Testis (tissue), 5 donors: ENCODE measurements at places on chromosomes 5 and 9. TPM values are rescaled to one million over a fixed set of nuclear protein-coding genes. Genes with fewer than 3 reads are reported as not detected.

Gene FGF1
- 1.9 TPM for polyA plus RNA-seq

Gene ARID3C
- polyA plus RNA-seq: 0.45 TPM

DNA sequence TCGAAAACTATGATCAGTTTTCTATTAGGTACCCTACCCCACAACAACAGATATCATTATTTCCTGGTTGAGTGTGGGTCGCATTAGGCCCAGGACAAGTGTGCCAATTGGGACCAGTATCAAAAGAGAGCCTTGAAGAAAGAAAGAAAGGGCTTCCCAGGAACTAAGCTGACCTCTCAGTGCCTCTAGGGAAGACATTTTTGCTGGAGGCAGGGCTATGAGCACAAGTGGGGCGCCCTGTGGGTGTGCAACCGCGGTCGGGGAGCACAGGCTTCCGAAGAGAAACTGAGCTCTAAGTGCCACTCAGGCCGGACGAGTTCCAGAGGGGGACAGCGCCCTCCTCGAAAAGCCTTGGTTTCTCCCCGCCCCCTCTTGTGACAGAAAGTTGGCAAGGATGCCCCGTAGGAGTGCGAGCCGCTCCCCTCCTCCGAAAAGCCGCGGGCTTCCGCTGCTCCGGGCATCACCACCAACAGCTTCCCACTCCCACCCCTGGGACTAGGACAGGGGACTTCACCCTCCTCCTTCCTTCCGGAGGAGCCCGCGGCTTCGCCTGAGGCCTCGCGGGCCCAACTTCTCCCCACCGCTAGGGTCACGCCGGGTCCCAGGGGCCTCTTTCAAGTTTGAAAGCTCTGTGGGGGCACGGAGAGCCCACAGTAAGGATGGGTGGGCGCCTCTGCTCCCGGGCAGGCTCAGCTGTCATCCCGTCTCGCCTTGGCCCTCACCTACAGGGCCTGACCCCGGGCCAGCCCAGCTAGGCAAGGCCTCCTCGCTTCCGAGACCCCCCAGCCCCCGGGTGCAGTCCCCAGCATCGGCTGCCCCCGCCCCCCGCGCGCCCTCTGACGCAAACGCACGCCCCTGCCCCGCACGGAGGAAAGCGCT lies 2.0 kb downstream of the NR2F1-AS1 start:
- peaks cover 10% of the 10 kb centered on the region for H3K4me1 ChIP-seq
- H3K36me3 ChIP-seq: no peaks in the 10 kb centered on the region
- peak overlapping the region; percentile 72 for H3K27ac ChIP-seq
- H3K27me3 ChIP-seq: no peaks in the 10 kb centered on the region

- H3K27ac ChIP-seq: no peak overlapping the region
- H3K36me3 ChIP-seq: no peaks in the 10 kb centered on the region
- no peaks in the 10 kb centered on the region for H3K4me1 ChIP-seq
- H3K4me3 ChIP-seq: no peak overlapping the region
Measured at GRCh38 chr5:38187532-38187931, 70.8 kb upstream of the EGFLAM start.

- no peaks in the 10 kb centered on the region for H3K27me3 ChIP-seq
- no peak overlapping the region for H3K27ac ChIP-seq
- H3K4me1 ChIP-seq: no peaks in the 10 kb centered on the region
Measured at GRCh38 chr5:147708708-147709107, 73.8 kb downstream of the JAKMIP2 start.

DNA sequence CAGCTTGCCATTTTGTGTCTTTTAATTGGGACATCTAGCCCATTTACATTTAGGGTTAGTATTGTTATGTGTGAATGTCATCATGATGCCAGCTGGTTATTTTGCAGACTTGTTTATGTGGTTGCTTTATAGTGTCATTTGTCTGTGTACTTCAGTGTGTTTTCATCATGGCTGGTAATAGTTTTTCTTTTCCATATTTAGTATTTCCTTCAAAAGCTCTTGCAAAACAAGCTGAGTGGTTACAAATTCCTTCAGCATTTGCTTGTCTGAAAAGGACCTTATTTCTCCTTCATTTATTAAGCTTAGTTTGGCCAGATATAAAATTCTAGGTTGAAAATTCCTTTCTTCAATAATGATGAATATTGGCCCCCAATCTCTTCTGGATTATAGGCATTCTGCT lies 28.5 kb upstream of the TNFSF15 start:
- no peak overlapping the region for H3K27ac ChIP-seq
- DNase-seq: no peak
- H3K27me3 ChIP-seq: no peaks in the 10 kb centered on the region
- H3K4me3 ChIP-seq: no peak overlapping the region

DNA sequence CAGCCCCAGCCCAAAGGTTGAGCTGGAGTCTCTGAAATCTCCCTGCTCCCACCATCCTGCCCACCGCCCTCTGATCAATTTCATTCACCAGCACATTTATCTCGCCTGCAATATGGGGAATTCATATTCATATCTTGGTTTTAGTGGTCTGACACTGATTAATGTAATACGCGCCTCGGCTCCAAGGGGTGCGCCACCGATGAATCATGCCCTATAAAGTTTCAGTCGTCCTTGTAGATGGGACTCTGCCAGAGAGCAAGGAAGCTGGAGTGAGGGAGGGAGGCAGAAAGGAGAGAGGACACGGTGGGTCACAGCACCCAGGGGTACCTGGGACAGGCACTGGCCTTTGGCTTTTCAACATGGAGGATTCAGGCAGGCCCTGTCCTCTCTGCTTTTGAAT lies 8.9 kb downstream of the IRX1 start:
- DNase-seq: no peak
- no peaks in the 10 kb centered on the region for H3K36me3 ChIP-seq
- no peaks in the 10 kb centered on the region for H3K27me3 ChIP-seq
- H3K4me3 ChIP-seq: no peak overlapping the region
- H3K4me1 ChIP-seq: peaks cover 5% of the 10 kb centered on the region
- no peak overlapping the region for H3K27ac ChIP-seq
